Activated CD8-positive, alpha-beta memory T cell treated with anti-CD3 and anti-CD28 coated beads for 48 hours (primary cell): ENCODE measurements at places on chromosomes 1 and 21.

- DNase-seq: peak; percentile 11
Measured at GRCh38 chr1:156767879-156768604, 707 bp downstream of the PRCC start.

DNA sequence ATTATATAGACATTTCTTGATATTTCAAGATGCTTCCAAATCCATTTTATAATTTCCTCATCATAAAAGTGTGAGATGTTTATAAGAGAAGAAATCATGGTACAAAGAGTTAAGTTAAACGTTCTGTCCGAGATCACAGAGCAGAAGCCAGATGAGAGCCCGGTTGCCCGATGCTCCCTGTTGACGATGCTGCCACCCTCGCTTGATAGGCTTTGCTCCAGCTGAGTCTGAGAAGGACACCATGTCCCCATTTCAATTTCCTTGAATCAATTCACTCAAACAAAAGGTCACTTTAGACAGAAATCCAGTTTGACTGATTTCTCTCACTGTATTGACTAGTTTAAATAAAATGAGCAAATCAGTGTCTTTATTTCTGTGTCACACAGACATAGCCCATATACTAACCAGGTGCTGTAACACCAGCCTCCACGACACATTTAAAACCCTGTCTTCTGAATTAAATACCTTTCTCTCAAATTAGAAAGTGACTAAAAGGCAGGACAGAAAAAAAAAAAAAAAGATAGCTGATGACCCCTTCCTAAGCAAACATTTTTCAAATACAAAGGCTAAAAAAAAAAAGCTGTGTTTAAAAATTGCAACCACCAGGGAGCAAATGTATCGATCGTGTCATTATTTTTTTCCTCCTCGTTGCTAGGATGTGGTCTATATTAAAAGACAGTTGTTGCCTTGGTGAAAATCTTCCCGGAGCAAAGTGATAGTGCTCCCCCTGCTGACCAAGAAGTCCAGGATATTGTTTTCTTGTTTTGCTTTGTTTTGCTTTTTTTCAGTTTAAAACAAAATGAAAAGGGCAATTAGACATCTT, 35.2 kb downstream of the DNASE2B start:
- DNase-seq: no peak

GRCh38 chr21:45011911-45012661, 62.3 kb upstream of the ADARB1 start:
- no peak for DNase-seq

DNA sequence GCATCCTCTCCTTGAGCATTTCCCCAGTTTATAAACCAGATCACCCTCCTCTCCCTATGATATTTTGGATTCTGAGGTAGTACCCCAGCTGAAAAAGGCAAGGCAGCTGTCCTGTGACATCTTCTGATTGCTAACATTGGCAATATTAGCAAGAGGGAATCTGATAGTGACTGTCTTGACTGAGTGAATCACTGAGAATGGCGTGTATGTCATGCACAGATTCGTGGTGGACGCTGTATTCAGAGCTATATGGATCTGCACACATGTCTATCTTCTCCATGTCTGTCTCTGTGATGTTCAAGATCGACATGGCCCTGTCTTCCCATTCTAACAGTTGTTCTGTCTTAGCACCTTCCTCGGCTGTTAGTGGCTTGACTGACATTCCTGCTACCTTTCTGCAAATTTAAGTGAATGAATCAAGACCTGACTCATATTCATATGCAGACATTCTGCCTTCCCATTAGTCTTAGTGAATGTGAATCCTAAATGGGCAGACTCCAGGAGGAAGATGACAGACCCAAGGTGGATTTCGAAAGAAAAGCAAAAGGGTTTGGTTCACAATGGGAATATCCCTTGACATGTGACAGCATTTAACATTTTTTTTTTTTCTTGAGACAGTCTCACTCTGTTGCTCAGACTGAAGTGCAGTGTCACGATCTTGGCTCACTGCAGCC, 97.7 kb downstream of the PGBD5 start:
- DNase-seq: no peak

DNA sequence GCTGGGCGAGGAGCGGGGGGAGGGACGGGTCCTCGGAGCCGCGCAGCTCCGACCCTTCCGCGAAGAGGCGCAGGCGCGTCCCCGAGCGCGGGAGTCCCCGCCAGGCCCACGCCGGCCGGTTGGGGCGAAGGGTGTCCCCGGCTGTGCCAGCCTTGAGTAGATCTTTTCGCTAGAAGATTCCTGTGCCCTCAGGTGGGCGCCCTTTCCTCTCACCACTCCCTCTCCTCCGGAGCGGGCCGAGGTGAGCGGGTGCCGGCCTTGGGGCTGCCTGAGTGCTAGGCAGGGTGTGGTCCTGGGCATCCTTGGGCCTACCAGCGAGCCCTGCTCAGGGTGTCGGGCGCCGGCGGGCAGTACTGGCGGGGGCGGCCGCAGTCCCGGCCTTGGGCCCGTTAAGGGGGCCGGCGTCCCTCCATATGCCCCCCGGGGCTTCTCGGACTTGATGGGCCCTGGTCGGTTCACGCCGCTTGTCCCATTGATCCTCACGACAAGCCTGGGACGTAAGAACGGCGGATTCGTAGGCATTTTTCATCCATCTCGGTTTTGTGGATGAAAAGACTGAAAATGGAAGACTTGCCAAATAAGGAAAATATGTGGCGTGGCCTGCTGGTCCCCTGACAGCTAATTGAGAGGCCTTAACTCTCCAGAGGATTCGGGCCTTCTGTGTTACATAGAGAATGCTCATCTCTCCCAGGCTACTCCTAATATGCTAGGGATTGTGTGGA, 712 bp downstream of the DEGS1 start:
- DNase-seq: peak; percentile 56
